ENCODE measurements at places on chromosomes 4 and X.

DNA sequence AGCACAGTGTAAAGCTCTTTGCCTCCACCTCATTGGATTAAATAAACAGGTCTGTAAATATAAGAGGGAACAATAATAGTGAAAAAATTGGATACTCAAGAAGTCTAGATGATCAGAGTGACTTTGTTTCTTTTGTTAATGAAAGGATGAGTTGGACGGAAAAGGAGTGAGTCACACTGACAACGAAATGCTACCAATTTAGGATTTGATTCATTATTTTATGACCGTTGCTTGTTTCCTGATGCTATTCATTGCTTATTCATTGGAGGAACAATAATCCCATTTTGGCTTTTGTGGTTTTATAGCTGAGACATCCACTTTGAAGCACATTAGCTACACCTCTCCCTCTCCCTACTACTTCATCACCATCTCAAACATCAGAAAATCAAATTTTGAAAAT lies 74.4 kb upstream of the DYNLT3 start:
- no peak for DNase-seq

- no peak for DNase-seq
Observed at GRCh38 chrX:70444946-70445656, 466 bp downstream of the DLG3 start.

- no peak for DNase-seq
Observed at GRCh38 chr4:163892417-163892816, 397.9 kb downstream of the TMA16 start.

GRCh38 chr4:87118826-87119225 lies 101.6 kb downstream of the KLHL8 start:
- DNase-seq: no peak

- DNase-seq: no peak
Observed at GRCh38 chr4:5722328-5722727, 11.3 kb downstream of the EVC start.
